ENCODE measurements at places on chromosomes 5 and 9.
A peak's percentile ranks its signal among the peaks of the same experiment; 100 is the strongest.

GRCh38 chr5:40738502-40738901 is 17.3 kb downstream of the TTC33 start:
- no peak for DNase-seq

- no peak for DNase-seq
Observed at GRCh38 chr5:91182763-91183162, 200.4 kb downstream of the ARRDC3 start.

- peak; percentile 33 for DNase-seq
Observed at GRCh38 chr9:35923927-35924763, 14.9 kb downstream of the SPAAR start.

DNA sequence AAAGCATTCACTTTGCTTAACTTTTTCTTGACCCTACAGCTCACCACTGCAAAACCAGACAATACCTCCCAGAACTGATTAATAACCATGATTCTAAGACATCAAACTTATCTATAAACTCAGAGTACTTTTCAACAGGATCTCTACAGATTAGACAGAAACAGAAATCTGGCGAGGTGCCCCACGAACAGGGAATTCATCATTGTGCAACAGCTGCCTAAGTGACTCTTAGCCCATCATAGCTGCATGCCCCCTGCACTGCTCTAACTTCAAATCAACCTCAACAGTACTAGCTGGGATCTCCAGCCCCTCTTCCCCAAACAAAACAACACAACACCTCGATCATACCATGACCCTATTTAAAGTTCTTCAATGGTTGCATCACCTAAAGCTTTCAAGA is 16.1 kb upstream of the COL23A1 start:
- no peak for DNase-seq

DNA sequence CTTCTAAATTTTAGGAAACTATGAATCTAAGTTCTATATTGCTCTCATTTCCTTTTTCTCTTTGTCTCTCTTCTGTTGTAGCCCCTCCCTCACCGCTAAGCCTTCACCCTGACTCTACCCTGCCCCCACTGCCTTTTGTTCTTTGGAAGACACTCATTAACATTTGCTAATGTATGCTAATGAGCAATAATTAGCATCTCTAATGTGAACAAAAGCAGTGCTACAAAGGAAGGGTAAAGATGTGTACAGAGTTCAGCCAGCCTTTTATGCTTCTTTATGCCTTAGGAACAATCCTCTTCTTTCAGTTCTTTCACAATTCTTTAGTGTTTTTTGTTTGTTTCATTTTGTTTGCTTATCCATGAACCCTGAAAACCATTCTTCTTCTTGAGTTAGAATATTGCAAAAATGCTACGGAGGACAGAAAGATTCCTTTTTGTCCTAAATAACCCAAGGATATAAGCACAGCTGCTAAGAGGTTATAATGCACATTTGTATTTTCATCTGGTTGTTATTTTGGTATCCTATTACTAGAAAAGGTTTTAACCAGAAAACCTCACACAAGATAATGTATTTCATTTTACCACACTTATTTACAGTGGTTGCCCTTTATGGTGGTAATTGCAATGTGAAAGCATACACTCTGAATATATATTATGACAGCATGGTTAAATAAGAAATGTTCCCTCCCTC is 159.3 kb downstream of the TMC1 start:
- DNase-seq: no peak

DNA sequence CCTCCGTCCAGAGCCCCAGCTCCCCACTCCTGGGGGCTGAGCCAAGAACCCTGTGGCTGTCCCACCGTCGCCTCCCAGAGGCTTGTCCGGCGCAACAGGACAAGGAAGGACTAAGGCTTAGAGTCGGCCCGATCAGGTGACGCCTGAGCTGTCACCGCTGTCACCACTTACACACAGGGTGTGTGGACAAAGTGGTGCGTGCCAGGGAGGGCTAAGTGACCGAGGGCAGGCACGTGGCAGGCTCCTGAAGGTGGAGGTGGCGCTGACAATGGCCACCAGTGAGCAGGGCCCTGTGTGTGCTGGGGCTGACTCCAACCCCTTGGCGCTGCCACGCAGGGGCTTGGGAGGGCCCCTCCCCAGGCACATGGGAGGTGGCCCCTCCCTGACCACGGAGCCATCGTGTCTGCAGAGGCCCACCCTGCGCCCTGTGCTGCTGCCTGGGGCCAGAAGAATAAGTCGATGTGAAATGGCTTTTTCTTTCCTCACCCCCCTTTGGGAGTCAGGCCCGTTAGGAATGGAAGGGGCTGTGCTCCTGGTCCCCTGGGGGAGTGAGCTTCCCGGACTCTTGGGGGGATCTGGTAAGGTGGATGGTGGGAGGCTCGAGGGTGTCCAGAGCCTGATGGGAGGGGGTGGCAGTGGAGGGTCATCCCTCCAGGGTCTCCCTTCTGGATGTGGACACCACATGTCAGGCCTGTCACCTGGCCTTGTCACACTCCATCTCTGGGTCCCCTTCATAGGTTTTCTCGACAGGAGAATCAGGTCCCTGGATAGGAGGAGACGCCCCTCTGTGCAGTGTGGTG is 2.6 kb upstream of the GPSM1 start:
- DNase-seq: no peak

GRCh38 chr5:944621-944927 is 51.9 kb downstream of the TRIP13 start:
- no peak for DNase-seq

DNA sequence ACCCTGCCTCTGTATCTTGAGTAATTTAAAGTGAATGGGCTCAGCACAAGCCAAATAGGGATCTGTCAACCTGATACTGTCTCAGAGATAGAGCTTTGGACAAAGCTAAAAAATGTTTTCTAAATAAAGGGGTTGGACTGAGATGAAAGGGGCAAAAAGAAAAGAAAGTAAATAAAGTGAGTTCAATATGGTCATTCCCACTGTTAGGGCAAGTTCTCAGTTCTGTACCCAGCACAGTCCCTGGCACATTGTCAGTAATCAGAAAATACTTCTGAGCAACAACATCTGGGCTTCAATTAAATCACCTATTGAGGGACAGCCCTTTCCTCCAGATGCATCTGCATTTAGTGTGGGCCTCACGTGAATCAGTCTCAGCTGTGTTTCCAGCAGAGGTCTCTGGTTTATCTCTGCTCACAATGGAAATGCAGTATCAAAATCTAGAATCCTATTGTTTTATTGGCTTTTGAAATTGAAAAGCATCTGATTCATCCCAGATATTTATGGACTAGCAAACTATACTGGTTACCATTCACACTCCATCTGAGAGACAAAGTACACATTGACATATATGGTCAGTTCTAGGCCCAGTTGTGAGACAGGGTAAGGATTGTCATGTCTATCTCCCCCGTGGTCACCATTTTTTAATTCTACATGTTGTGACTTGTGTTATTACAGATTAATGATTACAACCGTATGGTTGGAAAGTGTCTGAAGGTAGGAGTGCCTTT is 35.6 kb downstream of the ZNF474 start:
- DNase-seq: no peak

GRCh38 chr5:177495243-177496060 is 2.0 kb downstream of the PDLIM7 start:
- DNase-seq: no peak

DNA sequence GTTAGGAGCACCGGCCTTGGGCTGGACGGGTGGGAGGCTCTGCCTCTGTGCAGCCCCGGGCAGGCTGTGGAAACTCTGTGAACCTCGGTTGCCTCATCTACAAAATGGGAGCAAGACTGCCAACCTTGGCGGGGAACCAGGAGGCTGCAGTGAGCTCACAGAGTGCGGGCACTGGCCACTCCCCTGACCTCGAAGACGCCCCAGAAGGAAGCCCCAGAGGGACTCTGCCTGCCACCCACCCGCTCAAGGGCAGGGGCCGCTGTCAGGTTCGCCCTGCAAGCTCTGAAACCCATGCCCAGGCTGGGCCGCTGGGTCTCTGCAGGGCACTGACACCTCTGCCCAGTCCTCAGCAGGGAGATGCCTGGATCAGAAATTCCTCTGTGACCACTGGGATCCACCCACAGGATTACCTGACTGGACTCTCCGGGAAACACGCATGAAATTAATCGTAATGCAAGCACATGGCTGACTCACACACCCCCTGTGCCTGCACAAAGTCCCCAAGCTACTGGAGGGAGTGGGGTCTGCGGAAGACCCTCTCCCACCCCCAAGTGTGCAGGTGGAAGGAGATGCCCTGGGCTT is 7.4 kb downstream of the CCDC187 start:
- DNase-seq: no peak

DNA sequence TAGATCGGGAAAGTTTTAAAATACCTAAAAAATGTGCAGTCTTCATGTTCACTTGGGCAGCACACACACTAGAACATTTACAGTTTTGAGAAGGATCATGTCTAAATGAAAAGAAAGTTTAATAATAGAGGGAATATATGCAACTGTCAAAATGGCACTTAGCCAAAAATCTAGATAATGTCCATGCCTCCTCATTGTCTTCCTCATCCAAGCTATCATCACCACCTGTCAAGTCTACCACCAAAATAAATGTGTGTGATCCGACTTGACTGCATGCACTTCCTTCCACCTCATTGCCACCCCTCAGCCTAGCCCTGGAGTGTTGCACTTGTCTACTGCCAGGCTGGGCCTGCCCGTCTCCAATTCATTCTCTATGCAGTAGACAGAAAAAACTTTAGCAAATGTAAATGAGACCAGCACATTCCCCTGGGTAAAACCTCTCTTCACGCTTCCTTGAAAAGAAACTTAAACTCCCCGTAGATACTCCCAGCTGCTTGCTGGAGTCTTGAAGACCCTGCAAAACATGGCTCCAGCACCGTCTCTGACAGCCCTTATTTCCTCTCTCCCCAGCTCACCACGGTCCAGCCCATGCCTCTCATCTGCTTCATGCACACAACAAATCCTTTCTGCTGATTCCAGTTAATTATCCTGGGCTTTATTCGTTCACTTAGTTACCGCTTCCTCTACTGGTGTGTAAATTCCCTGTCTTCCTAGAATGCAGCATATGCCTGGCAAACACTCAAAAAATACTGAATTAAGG is 66.9 kb downstream of the FANCC start:
- no peak for DNase-seq

DNA sequence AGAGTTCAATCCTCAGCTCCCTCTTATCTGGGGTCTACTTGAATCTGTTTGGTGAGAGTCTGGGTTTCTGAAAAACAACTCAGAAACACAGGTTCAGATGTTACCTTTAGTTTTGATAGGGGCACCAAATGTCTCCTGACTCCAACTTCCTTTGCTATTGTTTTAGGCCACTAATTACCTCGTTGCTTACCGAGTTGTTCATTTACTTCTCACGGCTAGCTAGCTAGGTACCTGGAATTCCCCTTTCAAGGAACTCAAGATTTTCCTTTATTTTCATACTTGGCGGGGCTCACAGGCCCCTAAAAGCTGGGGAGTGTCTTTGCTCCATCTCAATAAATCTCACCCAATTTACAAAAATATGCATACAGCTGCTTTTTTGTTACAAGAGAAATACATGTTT is 111.4 kb downstream of the SLC28A3 start:
- no peak for DNase-seq

- DNase-seq: peak; percentile 3
Observed at GRCh38 chr5:13987843-13988464, 43.5 kb upstream of the DNAH5 start.

- DNase-seq: no peak
Observed at GRCh38 chr9:77375956-77376532, 198.7 kb downstream of the VPS13A start.

DNA sequence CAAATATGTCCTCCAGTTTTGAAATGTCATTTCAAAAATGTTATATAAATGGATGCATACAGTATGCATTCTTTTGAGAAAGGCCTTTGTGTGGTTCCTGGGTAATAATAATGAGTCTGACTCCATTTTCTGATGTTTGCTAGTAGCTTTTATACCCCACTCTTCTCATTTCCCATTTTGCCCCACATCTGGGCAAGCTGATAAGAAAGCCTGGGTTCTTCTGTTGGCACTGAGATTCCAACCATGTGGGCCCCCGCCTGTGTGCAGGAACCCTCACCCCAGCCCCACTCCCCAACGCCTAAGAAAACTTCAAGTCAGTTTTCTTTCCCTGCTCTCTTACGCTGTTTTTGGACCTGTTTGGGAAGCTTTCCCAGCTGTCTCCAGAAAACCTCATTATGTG is 89.4 kb downstream of the SNX18 start:
- DNase-seq: no peak

GRCh38 chr5:170149206-170149515 is 43.5 kb downstream of the FOXI1 start:
- DNase-seq: no peak

- no peak for DNase-seq
Observed at GRCh38 chr5:33254579-33254978, 186.2 kb upstream of the TARS1 start.

- DNase-seq: peak; percentile 28
Observed at GRCh38 chr9:109918339-109919163, 138.6 kb downstream of the PALM2AKAP2 start.

DNA sequence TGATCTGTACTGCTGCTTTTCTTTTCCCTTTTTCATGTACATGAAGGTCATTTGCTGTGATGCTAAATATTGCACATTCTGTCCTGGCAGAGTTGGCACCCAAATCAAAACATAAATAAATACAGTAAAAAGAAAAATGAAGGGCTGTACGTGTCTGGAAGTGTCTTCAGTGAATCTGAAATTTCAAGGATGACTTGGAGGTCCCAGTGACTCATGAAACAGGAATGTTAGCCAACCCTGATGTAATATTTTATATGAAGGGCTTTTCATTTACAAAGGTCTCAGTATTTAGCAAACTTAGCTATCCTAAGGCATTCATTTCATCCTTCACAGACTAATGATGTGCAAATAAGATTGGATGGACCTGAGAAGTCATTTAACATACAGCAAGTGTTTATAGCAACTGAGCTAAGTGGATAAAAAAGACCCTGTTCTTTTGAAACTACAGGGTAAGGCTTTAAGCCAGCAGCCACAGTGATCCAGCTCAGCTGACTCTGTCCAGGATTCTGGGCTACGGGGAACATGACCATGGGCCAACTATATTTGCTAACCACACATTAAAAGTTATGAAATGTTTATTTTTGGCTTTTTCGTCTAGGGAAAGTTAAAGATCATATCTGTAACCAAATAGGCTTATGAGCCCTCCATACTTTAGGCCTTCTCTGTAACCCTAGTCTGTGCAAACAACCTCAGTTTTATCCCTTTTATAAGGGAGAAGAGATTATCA is 104.0 kb upstream of the DMRTA1 start:
- DNase-seq: no peak

DNA sequence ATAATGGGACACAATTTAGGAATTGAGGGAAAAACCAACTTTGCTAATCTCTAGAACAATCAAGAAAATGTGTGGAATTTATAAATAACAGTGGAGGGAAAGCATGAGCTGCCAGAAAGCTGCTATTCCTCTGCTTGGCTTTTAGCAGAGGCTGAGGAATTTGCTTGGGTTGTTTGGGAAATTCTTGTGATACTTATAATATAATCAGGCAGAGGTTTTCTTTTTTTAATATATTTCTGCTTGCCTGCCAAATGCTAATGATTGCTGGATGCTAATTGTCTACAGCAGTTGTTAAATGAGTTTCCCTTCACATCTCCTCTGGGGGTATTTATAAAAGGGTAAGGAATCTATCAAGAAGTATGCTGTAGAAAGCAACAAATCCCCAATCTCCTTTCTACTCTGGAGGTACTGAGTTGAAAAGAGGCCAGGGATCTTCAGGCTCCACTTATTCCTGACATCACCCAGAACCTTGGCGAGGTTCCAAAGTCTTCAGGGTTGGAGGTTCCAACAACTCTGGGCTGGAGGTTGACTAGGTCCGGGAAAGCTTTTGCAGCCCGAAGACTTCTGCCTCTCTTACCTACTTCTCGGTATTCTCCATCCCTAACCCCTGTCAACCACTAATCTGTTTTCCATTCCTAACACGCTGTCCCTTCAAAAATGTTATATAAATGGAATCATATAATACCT is 60.4 kb upstream of the TMED7 start:
- DNase-seq: no peak

Measured in activated T-cell treated with anti-CD3 and anti-CD28 coated beads for 24 hours (primary cell).